ENCODE measurements at places on chromosomes 11 and 22. TPM values are rescaled to one million over a fixed set of nuclear protein-coding genes. Genes with fewer than 3 reads are reported as not detected.

Gene RIN1
- 54.7 TPM for total RNA-seq

Gene NELL1
- total RNA-seq: not detected

Gene JAM3
- total RNA-seq: 32.6 TPM

Gene RGL4
- not detected for total RNA-seq

Gene C11orf16
- total RNA-seq: not detected

Gene DNAJB13
- total RNA-seq: not detected

Data from bronchus fibroblast of lung (primary cell).